ENCODE measurements at places on chromosomes 5 and 9.

- DNase-seq, result no peak
Measured at GRCh38 chr5:149228618-149229297, 42.9 kb upstream of the AFAP1L1 start.

- no peak for DNase-seq
Measured at GRCh38 chr9:124631326-124631725, 124.1 kb upstream of the NR5A1 start.

DNA sequence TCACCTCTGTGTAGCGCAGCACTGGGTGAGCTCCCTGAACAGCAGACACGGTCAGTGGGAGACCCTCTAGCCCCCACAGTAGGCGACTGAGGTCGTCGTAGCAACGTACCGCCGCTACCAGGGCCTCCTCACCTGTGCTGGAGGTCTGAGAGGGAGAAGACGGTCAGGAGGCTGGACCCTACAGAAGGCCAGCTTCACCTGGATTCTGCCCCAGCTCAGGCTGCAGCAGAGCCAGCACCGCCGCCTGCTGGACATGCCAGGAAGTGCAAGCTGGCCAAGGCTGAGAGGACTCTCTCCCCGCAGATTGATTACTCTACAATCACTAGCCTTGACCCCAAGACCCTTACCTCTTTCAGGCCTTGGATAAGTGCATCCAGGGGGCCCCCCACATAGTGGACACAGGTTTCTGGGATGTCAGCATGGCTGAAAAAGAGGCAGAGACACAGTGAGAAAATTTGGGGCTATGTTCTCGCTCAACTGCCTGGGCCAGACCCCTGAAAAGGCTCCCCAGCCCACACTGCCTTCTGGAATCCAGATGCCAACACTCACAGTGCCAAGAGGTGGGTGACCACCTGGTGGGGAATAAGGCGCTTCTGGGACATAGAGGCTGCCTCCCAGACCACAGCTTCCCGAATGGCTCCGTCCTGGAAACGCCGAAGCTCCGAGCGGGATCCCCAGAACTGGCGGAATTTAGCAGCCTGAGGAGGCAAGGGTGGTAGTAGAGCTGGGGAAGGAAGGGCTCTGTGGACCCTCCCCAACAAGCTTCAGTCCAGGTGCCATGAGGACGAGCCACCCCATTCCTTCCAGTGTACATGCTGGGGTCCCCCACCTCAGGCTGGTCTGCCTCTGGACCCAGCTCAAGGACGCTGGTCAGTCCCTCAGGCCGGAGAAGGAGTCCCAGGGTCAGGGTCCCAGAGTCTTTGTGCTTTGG is 6.9 kb downstream of the NOL6 start:
- no peak for DNase-seq

DNA sequence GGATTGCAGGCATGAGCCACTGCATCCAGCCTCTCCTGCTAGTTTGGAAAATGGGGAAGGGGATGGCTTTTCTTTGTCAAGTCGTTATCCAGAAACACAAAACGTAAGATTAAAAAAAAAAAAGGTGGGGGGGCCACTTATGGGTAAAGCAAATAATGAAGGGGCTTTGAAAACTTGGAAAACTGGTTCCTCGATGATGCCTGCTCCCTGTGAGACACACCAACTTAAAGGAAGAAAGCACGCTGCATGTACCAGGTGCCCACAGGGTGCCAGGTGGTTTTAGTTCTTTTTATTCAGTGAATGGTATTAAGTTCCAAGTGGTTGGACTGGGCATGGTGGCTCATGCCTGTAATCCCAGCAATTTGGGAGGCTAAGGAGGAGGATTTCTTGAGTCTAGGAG is 170.1 kb downstream of the GOLPH3 start:
- no peak for DNase-seq

GRCh38 chr5:77280036-77280435 is 69.6 kb downstream of the PDE8B start:
- DNase-seq, result no peak

DNA sequence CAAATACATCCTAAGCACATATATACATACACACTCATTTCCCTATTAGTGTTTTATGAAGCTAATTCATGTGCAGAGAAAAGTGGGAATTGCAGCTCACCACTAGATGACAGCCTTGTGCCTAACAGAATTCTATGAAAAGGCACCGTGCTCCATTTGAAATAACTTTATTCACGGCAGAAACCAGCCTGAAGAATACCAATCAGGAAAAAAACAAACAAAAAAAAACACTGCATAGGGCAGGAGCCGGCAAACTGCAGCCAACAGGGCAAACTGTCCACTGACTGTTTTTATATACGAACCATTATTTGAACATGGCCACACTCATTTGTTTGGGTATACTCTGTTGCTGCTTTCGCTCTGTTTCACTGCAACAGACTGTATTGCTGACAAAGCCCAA is 33.6 kb downstream of the ERMP1 start:
- DNase-seq, result no peak

DNA sequence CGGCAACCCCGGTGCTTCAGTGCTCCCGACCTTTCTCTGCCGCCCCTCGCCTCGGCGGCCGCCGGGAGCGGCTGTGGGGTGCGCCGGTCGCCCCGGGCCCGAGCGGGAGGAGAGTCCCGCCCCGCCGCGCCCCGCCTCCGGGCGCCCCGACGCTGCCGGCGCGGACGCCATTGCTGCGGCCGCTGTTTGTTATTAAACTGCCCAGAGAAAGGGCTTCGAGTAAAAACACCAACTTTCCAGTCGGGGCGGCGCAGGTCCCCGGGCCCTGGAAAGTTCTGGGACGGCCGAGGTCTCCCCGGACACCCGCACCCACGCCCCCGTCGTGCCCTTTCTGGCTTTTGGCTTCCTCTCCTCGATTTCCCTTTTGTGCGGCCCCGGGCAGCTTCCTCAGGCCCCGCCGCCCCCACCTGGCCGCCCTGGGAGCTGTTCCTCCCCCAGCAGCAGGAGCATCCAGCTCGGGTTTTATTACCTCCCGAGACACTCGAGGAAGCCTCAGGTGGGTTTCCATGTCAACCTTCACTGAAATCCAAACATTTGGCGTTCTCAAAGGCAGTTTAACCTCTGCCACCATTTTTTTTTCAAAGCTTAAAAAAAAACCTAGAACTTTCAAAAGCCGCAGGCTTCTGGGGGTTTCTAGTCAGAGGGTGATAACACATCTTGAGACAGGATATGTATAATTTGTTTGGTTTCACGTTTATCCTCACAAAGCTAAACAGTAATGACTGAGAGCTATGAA is 334.4 kb downstream of the CWC27 start:
- peak; percentile 39 for DNase-seq

GRCh38 chr9:34522091-34522887 is 501 bp downstream of the ENHO start:
- DNase-seq, result no peak

GRCh38 chr5:129459777-129460671 is at the start of gene ADAMTS19:
TSS of gene ADAMTS19 (plus strand) at chr5:129460298. CDS start at chr5:129460392, 94 bp downstream.
- DNase-seq, result no peak

GRCh38 chr9:115923903-115924668 is 229.5 kb upstream of the PAPPA start:
- DNase-seq, result no peak

DNA sequence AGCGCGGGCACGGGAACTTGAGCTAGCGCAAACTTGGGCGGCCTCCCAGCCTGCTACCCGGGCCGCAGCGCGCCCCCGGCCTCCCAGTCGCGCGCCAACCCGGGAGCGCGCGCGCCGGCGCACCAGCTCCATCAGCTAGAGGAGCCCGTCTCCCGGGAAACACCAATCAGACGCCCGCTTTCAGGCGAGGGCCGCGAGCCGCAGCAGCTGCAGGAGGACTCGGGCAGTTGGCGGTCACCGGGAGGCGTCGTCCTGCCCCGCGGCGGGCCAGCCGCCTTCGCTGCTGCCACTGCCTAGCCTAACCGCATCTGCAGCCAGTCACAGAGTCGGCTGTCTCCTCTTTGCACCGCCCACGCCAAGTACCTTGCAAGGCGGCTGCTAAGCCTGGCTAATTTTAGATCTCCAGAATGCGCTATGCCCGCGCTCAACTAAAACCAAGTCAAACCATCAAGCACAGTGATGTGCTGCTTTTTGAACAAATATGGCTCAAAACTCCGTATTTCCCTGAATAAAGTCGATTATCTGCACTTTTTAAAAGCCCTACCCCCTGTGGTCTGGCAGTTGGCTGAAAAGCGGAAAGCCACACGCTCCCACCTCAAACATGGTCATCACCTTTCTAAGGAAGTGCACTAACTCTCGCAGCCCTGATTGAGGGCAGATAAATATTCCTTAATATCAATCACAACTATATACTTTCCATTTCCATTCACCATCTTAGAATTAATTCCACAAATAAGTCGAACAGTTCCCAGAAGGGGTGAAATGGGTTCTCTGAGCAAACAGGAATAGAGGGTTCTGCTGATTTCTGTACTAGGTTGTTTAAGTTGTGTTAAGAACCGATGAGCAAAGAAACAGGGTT is 221.8 kb downstream of the MEF2C start:
- DNase-seq, result no peak

DNA sequence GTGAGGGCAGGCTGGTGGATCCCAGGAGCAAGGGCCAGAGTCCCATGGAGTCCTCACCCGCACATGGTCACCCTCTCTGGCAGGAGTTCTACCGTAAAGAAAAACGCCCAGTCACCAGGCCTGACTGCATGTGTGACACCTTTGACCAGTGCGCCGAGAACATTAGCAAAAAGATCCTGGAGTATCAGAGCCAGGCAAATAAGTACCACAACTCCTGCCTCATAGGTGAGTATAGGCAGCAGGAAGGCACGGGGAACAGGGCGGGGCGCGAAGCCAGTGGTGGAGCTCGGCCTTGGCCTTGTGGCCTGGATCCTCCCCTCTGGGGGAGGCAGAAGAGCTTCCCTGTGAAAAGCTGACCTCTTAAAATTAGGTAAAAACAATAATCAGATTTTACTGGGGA is 45.4 kb upstream of the TDRD7 start:
- DNase-seq, result no peak

- DNase-seq, result no peak
Measured at GRCh38 chr9:128419061-128419925, 1.4 kb upstream of the CERCAM start.

GRCh38 chr9:135410421-135410820 is 69.2 kb upstream of the PPP1R26 start:
- DNase-seq, result no peak

GRCh38 chr5:43140286-43140685 is 19.6 kb downstream of the ZNF131 start:
- no peak for DNase-seq

GRCh38 chr5:167571824-167572223 is 719.6 kb upstream of the WWC1 start:
- no peak for DNase-seq

- no peak for DNase-seq
Measured at GRCh38 chr9:92402360-92402759, 2.0 kb downstream of the OGN start.

DNA sequence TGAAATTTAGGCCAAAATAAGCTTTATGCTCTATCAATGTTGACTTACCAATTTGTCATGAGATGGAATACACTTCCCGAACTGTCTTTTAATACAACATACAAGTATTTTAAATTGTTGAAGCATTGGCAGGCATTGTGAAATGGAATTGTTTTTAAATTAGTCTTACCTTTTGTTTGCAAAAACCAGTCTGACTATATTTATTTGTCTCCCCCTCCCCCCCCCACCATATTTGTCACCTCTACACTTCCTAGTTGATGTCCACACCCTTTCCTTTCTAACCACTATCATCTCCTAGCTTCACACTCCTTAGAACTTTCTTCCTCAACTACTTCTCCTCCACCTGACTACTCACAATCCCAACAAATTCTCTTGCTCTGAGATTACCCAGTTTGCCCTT is 40.9 kb downstream of the FAF2 start:
- no peak for DNase-seq

GRCh38 chr9:95118596-95118995 is 198.9 kb downstream of the FANCC start:
- DNase-seq, result no peak

GRCh38 chr9:132663117-132663516 is 6.7 kb downstream of the DDX31 start:
- no peak for DNase-seq

All from stimulated activated naive B cell treated with anti-CD40 and anti-IgM and Interleukin-4, amounts not matched to agents 10 μg/mL and 1 μg/mL and 100 μg/mL, for 72 hours (primary cell).